Stimulated activated CD4-positive, alpha-beta T cell treated with anti-CD3 and anti-CD28 coated beads, Interleukin-1b, Interleukin-23, amount 100 ng/mL, for 48 hours (primary cell): ENCODE measurements at places on chromosomes 3 and 15.
A peak's percentile ranks its signal among the peaks of the same experiment; 100 is the strongest.

DNA sequence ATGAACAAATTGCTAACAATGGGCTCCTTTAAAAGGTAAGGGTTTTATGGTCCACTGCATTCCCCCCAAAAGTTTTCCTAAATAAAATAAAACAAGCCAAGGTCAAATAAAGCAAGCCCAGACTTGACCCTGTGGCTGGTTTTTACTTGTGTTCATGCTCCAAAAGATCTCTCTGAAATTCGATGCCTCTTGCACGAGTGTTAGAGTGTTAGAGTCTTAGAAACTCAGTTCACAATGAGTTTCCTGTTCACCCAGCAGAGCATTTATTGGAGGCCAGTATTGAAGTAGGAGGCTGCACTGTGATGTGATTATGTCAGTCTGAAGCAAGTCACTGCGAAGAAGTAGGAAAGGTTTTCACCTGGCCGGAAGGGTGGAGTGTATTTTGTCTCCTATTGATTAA, 59.9 kb upstream of the LRTM1 start:
- DNase-seq: no peak

- no peak for DNase-seq
Observed at GRCh38 chr3:42800251-42800650, 4.0 kb downstream of the HIGD1A start.

- no peak for DNase-seq
Observed at GRCh38 chr15:55402707-55403106, 5.5 kb downstream of the CCPG1 start.

DNA sequence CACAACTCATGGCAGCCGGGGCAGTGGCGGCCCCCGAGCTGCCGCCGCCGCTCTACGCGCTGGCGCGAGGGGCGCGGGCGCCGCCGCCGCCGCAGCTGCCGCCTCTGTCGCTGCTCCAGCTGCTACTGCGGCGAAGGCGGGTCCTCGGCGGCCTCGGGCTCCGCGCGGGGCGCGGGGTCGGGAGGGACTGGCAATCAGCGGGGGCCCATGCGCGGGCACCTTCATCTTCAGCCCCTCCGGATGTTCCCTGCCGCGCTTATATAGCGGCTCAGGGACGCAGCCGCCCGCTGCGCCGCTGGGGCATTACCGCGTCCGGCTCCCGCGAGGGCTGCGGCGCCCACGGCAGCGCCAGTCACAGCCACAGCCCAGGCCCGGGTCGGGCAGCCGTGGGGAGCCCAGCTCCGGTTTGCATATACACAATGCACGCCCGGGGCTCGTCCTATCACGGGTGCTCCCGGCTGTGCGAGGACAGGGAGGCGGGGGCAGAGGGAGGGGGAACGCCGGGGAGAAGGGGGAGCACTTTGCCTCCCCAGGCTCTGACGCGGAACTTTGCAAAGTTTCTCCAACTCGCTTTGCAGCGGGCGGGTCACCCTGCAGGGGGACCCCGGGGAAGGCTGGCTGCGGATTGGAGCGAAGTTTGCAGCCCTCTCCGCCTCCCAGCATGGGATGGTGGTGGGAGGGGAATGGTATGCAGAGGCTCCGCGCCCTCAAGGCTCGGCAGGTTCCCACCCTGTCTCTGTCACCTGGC, at the start of gene VGLL3:
Gene VGLL3, minus strand, starts transcription at position 416 of the 748 bp plus-strand sequence. Its CDS starts 406 bp downstream, at position 10.
- DNase-seq: no peak

DNA sequence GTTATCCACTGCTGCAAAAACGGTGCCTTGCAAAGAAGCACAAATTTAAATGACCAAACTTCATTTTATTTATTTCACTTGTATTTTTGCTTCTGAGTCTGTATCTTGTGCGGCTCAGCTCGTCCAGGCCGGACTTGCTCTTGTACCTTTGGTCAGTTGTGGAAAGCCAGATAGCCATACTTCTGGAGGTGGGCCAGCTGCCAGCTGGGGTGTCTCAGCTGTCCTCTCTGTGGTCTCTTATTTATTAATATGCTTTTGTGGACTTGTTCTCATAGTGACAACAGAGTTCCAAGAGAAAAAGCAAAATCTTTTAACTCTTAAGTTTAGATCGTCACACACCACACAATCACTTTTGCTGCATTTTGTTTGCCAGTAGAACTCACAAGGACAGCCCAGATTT, 87.7 kb downstream of the IL1RAP start:
- DNase-seq: no peak

GRCh38 chr3:37181756-37182155, 7.4 kb upstream of the LRRFIP2 start:
- DNase-seq: no peak

DNA sequence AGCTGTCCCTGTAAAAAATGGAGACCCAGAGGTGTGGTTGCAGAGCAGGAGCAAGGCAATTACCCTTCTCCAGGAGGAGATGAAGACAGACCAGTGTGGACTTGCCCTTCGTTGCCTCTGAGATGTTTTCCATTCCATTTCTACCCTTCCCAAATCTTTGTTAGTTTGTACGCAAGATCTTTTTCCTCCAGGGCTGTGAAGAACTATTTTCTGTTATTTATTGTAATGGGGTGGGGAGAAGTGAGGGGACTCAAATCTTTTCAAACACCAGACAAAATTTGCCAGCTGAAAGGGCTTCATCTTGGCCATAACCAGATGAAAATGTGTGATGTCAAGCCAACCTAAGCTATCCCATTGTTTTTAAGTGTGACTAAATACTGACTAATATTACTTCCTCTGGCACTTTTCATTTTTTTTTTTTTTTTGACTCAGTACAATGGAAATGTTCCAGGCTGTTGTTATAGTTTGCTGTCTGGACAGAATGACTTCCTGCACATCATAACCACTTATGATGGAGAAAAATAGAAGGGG, 271.3 kb upstream of the TPRG1 start:
- no peak for DNase-seq

GRCh38 chr15:69852482-69852881, 245.2 kb downstream of the TLE3 start:
- DNase-seq: no peak

DNA sequence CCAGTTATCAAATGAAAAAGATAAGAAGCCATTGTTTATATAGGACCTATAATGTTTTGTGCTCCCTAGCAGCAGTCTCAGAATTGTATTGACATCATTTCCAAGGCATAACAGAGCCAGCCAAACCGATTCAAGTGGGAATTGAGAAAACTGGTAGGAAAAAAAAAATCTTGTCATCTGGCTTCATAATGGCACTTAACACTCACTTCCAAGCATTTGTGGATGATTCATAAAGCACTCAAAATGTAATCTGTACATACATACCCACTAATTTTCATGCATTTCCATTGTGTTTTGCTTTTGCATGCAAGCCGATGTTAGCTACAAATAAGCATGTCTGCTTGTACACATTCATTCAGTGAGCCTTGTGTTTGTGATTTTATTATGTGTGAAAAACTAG, 18.6 kb upstream of the TRPC1 start:
- no peak for DNase-seq

- DNase-seq: no peak
Observed at GRCh38 chr3:150472421-150472820, 64.3 kb downstream of the TSC22D2 start.

DNA sequence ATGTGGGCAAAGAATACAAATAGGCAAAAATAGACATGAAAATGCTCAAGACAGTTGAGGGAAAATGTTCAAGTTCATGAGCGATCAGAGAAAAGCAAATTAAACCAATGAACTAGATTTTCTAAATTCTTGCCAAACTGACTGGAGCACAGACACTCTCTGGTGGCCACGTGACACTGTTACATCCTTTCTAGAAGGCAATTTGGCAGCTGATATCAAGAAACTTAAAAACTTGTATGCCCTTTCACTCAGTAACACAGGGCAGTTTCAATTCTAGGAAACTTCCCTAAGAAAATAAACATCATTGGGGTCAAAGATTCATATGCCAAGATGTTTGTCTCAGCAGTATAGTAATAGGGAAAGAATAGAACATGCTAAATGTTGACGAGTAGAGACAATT, 52.2 kb downstream of the ABHD5 start:
- DNase-seq: no peak

GRCh38 chr3:72571052-72571451, 277.2 kb downstream of the SHQ1 start:
- DNase-seq: no peak

DNA sequence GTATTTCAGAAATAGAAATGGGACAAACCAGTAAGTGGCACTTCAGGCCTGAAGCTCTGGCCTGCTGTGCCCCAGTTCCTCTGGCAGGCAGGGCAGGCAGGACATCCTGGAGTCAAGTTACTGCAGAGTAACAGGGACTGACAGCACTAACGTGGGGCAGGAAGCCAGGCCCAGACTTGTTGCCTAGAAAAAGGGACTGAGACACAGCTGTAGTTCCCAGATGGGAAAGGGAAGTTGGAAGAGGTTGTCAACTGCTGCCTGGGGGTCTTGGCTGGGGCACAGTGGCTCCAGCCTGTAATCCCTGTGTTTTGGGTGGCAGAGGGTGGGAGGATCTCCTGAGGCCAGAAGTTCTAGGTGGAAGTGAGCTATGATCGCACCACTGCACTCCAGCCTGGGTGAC, 171.9 kb downstream of the FMN1 start:
- no peak for DNase-seq

DNA sequence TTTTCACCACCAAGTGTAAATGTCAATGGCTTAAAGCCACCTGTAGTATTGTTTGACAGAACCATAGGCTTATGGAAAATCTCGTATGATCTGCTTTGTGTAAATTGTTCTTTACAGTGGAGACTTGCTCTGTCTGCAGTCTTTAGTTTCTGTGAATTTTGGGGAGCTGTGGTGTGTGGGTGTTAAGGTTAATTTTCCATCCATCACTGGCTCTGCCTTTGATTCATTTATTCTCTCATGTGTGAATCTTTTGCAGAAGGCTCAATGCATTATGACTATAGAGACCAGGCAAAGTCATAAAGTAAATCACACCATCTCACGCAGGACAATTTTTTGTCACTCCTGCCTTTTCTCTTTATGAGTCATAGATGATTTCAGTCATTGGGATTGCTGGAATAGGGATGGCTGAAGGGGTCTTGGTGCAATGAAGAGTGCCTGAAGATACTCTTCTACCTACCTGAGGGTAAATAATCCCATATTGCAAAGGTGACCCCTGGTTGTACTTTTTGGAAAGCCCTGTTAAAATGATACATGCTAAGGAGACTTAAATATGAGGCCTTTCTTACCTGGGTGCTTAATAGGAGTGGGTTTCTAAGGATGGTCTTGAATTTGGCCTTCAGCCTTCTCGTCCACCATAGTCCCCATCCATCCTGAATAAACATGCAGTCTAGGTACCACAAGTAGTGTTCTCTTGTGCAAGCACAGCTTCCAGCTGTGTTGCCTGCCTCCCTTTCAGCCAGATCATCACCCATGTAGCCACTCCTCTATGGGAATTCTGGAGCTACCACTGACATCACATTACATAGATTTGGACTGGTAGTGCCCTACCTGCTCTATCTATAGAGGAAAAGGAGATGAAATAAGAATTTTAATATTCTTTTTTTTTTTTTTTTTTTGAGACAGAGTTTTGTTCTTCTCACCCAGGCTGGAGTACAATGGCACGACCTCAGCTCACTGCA, 14.3 kb downstream of the TGFBR2 start:
- DNase-seq: peak; percentile 63

GRCh38 chr3:14943042-14943441, 4.3 kb upstream of the NR2C2 start:
- DNase-seq: no peak

DNA sequence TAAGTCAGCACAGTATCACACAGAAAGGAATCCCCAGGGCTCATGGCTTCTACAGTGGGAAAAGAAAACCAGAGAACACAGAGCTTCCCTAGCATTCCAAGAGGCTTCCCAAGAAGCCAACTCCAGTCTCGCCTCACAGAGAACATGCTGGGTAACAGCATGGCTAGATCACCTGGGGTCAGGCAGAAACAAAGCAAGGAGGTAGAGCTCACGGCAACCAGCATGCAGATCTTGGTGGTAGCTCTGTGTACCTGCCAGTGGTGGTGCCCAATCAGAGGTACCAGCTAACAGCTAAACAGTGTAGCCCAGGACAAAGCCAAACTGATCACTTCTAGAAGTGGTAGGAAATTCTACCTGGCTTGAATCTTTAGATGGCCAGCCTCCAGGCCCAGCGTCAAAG, 31.3 kb downstream of the POLQ start:
- DNase-seq: no peak

DNA sequence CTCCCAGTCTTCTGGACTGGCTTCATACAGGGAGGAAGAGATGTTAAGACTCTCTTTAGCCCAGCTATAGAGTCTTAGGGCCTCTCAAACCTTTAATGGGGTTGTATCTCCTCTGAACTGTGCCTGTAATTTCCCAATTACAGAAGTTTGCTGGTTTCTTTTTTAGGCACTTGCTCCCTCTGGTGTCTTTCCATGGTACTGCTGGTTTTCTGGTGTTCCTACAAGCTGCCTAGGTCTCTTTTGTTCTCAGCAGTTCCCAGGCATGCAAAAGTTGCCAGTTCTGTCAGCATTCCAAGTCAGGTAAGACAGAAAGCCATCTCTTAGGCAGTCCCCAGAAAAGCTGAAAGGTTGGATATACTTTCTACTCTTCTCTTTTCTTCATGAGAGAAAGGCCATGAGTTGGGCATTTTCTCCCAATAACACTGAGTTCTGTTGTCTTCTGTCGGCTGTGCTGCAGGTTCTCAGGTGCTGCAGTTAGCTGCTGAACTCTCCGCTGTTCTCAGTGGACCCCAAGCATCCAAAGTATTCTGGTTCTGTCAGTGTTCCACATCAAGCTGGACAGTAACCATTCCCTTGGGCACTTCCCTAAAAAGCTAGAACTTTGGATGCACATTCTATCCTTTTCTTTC, 54.4 kb upstream of the EHHADH start:
- DNase-seq: peak; percentile 33

DNA sequence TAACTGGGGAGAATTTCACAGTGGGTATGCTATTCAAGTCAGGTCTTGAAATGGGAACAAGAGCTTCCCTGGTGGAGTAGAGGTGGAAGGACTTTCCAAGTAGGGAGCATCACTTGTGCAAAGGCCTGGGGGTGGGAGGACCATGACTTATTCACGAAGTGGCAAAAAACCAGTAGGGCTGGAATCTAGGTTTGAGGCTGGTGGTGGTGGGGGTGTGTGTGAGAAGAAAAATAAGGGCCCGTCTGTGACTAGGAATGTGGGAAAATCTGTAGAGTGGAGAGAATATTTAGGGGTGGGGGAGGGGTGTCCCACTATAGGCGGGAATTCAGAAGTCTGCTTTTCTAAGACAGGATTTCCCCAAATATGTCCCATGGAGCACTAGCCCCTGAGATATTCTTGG, 271.9 kb upstream of the TBL1XR1 start:
- DNase-seq: no peak

DNA sequence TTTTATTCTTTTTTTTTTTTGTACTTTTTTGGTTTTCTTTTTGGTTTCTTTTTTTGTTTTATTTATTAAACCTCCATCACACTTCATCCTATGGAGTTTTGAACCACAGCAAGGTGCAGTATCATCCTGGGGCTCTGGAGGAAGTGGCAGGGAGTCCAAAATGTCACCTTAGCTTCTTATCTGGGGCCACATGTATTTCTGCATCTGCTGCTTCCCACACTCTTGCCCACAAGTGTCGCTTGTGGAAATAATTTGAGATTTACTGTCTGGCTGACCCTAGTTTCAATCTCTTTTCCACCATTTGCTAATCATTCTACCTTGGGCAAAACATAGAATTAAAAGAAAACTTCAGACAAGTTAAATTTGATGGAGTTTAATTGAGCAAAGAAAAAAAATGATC, 6.4 kb downstream of the OPA1 start:
- DNase-seq: no peak
